ENCODE measurements at places on chromosomes 5 and 9.

DNA sequence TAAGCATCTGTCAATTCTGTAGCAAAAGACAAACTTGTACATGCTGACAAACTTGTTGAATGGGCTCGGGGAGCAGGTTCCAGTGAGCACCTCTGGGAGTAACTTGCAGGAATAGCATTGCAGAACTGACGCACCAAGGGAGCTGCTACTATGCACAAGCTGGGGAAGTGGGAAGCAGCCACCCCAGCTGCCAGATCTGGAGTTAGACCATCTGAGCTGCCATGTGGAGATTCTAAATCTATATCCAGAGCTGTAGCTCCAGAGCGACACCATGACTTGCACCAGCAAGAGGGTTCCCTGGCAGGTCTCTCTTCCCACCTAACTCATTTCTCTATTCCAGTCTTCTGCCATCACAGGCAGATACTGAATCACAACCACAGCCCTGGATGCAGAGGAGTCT lies 346.0 kb upstream of the PANK3 start:
- no peak for DNase-seq

GRCh38 chr5:115432691-115433090 lies 111.9 kb downstream of the FEM1C start:
- DNase-seq = no peak

- DNase-seq = no peak
Measured at GRCh38 chr9:81683238-81683637, 6.1 kb downstream of the TLE1 start.

- DNase-seq = no peak
Measured at GRCh38 chr5:179800696-179801201, 5.9 kb downstream of the MGAT4B start.

DNA sequence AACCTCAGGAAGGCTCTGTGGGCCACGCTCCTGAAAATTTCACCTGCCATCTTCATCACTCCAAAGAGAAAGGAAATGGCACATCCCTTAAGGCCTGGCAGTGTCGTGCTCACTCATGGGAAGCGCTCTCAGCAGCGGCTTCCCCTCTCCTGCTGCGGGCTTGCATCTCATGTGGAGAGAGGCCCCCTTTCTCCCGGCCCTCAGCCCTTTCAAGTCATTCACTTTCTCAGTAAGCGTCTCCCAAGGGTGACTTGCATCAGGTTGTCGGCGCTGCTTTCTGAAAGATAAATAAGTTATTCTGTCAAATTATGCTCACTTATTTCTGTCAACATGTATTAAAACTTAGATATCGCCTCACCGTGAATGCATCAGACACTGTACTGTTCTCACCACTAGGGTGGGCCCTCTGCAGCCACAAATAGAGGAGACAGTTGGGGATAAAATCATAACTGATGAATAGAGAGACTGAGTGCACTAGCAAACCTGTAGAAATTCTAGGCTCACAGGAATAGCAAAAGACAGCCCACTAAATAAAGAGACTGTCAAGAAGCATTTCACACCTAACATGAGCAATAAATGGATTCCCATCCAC lies 174.6 kb downstream of the RFK start:
- no peak for DNase-seq

DNA sequence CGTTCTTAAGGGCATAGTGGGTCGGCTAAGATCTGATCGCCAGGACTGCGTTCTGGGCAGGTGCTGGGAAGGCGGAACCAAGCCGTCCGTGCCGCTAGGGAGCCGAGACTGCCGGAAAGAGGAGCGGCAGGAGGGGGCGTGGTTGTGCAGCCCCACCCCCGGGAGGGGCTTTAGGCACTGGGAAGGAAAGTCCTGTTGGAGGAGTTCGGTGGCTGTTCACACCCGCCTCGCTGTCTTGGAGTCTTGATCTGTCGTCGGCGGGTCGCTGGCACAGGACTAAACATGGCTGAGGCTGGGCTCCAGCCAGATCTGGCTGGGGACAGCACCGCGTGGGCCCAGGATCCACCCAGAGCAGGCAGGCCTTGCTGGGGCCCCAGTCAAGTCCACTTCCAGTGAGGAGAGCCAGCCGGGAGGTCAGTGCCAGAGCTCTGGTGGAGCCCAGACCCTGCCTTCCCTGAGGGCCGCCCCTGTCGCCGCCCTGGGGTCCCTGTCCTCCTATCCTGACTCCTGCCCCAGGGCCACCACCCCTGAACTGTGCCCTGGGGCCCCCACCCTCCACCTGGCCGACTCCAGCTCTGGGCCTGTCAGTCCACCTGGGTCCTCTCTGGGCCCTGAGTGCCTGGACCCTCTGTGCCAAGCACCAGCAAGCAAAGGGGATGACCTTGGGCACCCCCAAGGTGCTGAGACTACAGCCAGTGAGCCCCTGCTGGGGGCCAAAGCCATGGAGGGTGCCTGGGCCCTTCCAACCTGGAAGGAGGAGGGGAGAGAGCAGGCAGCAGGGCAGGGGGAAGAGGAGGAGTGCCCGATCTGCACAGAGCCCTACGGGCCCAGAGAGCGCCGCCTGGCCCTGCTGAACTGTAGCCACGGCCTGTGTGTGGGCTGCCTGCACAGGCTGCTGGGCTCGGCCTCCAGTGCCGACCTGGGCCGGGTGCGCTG lies 4.5 kb downstream of the RNF208 start:
- DNase-seq = no peak

All from esophagus squamous epithelium (tissue), 5 donors.